BJ (cell line): ENCODE measurements at places on chromosomes 1 and 21.

DNA sequence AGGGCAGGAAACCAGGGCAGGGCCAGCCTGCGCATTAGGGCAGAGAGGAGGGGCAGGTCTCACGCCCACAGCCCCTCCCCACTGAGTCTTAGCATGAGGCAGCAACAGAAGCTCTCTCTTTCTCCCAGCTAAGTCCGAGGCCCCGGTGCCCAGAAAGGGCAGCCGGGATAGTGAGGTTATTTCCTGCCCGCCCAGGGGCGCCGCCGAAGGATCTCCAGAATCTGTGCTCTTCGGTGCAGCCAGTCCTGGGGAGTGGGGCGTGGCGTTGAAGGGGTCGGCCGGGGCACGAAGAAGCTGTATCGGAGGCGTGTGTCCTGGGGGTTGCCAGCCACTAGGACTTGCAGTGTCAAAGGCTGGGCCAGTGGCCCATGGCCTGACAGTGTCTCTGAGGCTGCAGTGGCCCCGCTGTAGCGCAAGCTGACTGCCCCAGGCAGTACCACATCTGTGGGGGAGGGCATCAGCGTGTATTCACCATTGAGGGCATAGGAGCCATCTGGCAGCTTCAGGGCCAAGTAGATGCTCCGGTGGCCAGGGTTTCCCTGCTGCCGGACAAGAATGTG lies 7.8 kb downstream of the ADAMTS4 start:
- DNase-seq, result no peak

DNA sequence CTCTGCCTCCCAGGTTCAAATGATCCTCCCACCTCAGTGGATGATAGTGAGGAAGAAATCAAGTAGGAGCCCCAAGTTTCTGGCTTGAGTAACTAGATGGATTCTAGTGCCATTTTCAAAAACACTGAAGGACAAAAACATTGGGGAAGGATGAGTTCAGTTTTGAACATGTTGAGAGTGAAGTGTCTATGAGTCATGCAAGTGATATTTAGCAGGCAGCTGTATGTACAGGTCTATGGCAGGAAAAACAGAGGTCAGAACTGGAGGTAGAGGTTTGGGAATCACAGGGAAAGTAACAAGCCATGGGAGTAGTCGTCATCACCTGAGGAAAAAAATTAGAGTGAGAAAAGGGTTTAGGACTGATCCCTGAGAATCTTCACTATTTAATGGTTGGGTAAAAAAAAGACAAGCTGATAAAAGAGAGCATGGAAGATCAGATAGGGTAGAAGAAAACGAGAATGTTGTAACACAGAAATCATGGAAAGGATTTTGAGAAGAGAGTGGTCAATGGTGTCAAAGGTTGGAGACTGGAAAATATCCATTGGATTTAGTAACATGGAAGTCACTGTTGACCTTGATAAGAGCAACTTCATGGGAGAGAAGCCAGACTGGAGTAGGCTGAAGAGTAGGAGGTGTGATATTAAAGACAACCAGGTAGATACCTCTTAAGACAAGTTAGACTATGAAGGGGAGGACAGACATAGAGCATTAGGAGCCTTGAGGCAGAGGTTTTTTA lies 53.1 kb downstream of the DIPK1A start:
- no peak for DNase-seq

GRCh38 chr1:9573723-9574122 lies 15.0 kb upstream of the TMEM201 start:
- DNase-seq, result no peak

DNA sequence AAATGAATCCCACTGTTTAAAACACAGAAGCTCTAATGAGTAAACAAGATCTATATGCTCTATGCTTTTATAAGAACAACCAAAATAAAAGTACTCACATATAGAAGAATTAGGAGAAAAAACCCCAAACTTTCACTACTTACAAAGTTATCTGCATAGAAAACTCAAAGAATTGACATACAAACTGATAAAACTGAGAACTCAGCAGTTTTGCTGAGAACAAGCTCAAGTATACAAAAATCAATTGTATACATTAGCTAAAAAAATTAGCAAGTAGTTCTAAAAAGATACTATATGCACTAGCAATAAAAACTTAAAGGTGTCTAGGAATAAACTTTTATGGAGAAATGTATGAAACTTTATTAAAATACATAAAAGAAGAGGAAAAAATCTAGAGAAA lies 186.2 kb upstream of the KAZN start:
- DNase-seq, result no peak

- no peak for DNase-seq
Observed at GRCh38 chr1:222788402-222789156, 26.3 kb upstream of the DISP1 start.

GRCh38 chr1:100734676-100735075 lies 15.1 kb downstream of the VCAM1 start:
- DNase-seq, result peak; percentile 87

DNA sequence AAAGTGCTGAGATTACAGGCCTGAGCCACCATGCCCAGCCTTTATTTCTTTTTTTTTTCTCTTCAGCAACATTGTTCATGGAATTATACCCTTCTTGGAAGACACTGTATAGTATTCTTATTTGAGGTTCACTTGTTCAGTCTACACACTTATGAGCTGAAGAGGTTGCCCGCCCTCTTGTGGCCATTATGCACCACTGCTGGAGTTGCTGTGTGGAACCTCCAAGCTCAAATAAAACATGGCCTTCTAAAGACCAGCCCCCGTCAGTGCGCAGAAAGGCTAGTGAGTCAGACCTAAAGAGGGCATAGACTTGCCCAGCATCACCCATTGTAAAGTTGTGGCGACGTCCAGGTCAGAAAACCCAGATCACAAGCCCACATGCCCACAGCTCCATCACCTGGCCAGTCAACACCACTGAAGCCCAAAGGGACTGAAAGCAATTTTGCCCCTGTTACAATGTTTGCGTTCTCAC lies 20.4 kb downstream of the LURAP1 start:
- peak; percentile 49 for DNase-seq

GRCh38 chr1:33973799-33974545 lies 110.1 kb downstream of the HMGB4 start:
- DNase-seq, result no peak

DNA sequence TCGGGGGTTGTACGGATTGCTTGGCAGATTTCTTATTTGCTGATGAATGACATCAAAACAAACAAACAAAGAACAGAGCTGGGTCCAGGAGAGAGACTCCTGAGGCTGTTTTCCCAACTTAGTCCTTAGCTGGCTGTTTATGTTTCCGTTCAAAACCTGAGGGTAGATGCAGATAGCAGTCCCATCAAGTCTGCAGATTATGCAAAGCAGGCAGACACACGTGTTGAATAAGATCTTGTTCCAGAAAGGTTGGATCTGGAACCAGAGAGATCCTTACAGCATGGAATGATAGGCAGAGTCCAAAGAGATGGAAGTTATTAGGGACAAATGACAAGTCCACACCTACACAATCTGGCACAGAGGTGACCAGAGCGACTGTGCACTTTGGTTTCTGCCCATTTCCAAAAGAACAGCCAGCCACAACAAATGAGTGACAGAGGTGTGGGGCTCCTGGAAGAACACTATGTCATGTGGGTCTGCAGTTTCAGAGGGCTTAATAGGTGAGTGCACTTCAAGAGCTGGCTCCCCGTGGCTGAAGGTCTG lies 65.5 kb downstream of the MAN1C1 start:
- DNase-seq, result no peak

GRCh38 chr1:184473176-184473966 lies 86.5 kb downstream of the C1orf21 start:
- no peak for DNase-seq

- DNase-seq, result no peak
Observed at GRCh38 chr1:71956613-71957285, 325.6 kb downstream of the NEGR1 start.

DNA sequence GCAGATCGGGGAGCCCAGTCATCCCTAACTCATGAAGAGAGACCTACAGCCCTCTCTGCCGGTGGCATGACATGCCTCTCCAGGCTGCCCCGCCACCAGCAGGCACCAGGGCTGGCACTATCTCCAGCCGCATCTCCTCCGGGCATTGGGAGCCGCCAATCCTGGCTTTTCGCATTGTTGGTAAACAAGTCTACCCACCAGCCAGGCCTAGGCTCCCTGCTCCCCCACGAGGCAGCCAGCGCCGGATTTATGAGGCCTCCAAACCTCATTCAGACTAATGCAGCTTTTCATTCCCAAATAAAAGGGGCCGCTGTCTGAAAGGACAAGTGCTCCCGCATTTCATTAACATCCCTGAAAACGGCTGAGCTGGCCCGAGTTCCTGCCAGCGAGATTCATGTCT lies 3.4 kb upstream of the GRIK3 start:
- no peak for DNase-seq

DNA sequence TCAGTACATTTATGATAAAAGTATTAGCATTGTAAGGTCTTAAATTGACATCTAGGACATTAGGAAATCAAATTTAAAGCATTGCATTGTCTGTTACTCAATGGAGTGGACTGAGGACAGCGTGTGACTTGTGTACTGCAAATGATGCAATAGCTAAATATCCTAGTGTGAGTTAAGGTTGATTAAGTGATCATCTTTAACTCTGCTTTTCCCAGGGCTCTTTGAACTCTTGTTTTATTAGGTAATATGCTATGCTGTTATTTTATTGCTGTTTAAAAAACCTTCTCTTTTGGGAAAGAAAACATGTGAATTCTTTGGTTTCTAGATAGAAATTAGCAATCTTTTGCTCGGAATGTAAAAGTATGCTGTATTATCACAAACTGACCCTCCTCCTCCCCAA lies 38.6 kb downstream of the NFIA start:
- DNase-seq, result no peak

DNA sequence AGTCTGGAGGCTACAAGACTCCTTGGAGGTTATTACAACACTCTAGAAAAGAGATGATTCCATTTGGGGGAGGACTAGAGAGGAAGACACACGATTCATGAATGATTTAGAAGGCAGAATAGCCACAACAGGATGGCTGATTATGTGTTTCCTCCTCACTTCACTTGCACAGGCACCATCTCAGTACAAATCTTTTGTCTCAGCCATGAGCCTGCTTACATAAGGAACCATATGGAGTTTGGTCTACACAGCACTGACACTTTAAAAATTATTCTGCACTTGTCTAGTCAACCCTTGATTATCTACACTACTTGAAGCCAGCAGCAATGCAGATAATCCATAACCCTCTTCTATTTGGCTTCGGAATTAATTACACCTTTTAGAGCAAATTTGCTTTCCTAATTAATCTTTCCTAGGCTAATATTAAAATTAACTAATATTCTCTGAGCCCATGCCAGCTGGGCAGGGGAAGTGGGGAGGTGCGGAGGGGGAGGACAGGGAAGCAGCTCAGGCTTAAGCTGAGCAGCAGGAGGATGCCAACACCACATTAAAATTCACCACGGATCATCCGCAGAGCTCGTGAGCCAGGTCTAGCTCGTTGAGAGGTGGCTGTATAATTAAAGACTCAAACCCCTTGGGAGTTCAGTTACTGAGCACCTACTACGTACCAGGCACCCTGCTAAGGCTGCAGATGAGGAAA lies 3.2 kb upstream of the LEMD1 start:
- DNase-seq, result no peak

- no peak for DNase-seq
Observed at GRCh38 chr21:43302769-43303168, 124.2 kb downstream of the SIK1 start.

DNA sequence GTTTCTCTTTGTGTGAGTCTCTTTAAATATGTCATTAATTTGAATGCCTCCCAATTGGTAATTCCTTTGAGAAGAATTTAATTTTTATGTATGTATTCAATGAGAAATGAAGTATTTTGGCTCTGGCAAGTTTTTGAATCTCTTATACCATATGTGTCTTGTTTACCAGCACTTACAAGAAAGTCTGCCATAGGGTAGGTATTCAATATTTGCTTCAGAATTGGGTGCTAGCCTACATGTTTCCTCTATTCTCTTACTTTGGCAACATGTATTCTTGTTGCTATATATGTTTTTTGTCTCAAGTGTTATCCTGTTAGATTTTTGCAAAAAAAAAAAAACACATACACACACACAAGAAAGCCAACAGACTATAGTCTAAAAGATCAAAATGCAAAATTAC lies 350.5 kb upstream of the PRMT6 start:
- no peak for DNase-seq

DNA sequence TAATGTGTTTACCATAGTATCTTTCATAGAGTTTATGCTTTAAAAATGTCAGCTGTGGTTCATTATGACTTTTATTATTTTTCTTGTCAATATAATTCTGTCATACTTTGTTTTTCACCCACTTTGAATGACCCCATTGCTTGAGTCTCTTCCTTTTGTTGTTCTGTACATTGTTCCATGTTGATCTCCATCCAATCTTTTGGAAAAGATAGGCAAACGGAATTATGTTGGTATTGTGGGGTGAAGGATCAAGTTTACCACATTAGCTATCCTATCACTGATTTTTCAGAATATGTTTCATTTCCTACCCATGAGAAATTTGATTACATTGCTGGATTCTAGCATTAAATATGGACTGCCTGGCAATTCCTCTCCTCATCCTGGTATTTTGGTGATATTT lies 196.6 kb downstream of the NFIA start:
- no peak for DNase-seq

GRCh38 chr1:31910933-31911332 lies 27.2 kb downstream of the PTP4A2 start:
- DNase-seq, result no peak

- no peak for DNase-seq
Observed at GRCh38 chr21:22743085-22743484, 1744.9 kb downstream of the NCAM2 start.

GRCh38 chr1:173255214-173255813 lies 48.2 kb upstream of the TNFSF4 start:
- no peak for DNase-seq

DNA sequence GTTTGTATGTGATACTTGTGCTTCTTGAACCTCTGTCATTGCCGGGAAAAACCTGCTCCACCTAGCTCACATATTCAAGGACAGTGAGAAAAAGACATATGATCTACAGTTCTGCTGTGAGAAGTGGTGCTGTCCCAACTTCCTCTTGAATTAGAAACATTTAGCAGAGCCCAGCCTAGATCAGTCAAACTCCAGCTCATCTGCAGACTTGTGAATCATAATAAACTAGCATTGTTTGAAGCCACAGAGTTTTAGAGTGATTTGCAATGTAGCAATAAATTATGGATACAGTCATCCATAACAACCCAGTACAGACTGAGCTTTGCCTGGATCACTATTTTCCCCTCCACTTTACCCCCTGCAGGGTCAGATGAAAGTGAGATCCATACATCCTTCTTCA lies 497.8 kb downstream of the PLA2G4A start:
- no peak for DNase-seq

- DNase-seq, result no peak
Observed at GRCh38 chr1:39654291-39654690, 14.8 kb upstream of the HEYL start.

DNA sequence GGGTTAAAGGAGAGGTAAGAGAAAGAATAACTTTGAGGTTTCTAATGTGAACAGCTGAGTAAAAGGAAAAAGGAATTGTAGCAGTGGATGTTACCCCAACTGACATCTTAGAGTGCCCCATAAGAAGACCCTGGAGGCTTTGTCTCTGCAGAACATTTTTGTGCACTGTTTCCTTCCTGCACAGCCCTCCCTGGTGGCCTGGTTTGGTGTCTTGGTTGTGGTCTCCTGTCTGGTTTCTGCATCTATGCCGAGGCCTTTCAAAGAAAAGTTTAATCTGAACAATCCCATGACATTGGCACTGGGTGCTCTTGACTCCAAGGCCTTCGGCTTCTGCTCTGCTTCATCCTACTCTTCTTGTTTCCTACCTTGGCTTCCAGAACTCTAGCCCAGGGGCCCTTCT lies 57.8 kb downstream of the RHOU start:
- no peak for DNase-seq

- DNase-seq, result no peak
Observed at GRCh38 chr1:181789395-181789794, 272.1 kb downstream of the ZNF648 start.
